ENCODE measurements at places on chromosomes 7 and 10.

- no peak for DNase-seq
These were observed 402.2 kb downstream of the ANKRD7 start for GRCh38 chr7:118626739-118627138.

- DNase-seq = no peak
These were observed 38.9 kb downstream of the TNS3 start for GRCh38 chr7:47543056-47543455.

GRCh38 chr7:90119178-90119971 lies 34.9 kb upstream of the STEAP1 start:
- no peak for DNase-seq

GRCh38 chr7:148395352-148395811 lies 195.2 kb upstream of the C7orf33 start:
- no peak for DNase-seq

- DNase-seq = no peak
These were observed 52.7 kb downstream of the DENND11 start for GRCh38 chr7:141649137-141649864.

- DNase-seq = no peak
These were observed 56.0 kb upstream of the SLC35G1 start for GRCh38 chr10:93837822-93838221.

- DNase-seq = no peak
These were observed 41.8 kb upstream of the HERPUD2 start for GRCh38 chr7:35736725-35737124.

DNA sequence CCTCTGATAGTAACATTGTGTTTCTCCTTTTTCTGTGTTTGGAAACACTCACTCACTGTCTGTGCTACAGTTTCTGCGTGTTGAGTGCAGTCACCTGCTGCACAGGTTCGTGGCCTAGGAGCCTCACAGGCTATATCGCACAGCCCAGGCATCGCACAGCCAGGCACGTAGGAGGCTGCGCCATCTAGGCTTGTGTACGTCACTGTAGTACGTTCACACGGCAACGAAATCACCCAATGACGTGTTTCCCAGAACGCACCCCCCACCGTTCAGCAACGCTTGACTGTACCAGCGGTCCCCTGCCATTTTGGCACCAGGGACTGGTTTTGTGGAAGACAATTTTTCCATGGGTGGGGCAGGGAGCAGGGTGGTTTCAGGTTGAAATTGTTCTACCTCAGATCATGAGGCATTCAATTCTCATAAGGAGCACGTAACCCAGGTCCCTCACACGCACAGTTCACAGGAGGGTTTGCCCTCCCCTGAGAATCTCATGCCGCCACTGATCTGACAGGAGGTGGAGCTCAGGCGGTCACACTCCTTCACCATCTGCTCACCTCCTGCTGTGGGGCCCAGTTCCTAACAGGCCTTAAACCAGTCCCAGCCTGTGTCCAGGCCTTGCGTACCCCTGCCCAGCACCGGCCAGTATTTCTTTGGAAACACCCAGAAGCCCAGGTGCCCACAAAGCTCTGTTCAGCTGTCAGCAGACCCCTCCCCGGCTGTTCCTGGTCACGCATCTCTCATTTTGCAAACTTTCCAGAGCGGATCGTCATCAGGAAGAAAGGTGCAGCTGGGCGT lies 23.2 kb upstream of the PRKAR1B start:
- DNase-seq = no peak

- DNase-seq = no peak
These were observed 36.8 kb upstream of the ANK3 start for GRCh38 chr10:60426425-60426824.

DNA sequence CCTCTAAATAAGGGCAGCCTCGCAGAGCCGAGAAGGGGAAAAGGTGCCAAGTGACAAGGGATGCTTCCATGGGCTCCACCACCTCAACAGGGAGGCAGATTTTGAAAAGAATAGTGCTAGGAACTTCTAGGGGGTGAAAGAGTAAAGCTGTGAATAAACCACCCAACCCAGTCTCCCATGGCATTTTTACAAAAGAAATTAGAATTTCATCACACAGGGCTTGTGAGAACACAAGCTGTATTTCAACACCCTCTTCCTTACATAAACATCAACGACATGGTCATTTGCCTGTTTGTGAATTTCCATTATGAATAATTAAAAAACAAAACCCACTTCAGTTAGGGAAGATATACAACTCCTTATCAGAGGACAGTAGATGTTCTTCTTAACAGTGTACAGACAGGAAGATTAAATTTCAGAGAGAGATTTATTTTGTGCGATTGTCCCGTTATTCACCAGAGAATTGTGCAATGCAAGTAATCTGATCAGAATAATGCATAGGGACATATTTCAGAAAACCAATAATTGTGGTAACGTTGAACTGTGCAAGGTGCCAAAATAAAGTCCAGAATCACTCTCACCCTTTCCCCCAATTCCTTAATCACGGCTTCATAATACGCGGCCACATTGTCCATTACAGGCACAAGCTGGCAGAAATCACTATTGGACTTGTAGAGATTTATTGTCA lies 207.8 kb upstream of the MGMT start:
- DNase-seq = no peak

GRCh38 chr10:16186564-16186963 lies 250.2 kb upstream of the PTER start:
- DNase-seq = no peak

- DNase-seq = no peak
These were observed 103.9 kb downstream of the TNS3 start for GRCh38 chr7:47478017-47478344.

DNA sequence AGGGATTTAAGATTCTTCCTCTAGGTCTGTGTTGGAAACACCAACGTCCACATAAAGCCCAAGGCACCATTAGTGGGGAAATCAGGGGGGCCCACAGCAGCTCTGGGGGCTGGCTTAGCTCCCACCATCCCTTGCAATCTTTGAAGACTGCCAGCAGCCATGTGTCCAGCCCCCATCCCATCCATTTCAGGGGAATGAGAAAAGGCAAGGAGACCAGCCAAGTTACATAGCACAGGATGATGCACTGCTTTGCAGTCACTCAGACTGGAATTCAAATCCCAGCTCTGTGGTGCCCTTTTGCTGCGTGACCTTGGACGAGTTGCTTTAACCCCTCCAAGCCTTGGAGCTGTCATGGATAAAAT lies 108.9 kb upstream of the ZMIZ1 start:
- no peak for DNase-seq

DNA sequence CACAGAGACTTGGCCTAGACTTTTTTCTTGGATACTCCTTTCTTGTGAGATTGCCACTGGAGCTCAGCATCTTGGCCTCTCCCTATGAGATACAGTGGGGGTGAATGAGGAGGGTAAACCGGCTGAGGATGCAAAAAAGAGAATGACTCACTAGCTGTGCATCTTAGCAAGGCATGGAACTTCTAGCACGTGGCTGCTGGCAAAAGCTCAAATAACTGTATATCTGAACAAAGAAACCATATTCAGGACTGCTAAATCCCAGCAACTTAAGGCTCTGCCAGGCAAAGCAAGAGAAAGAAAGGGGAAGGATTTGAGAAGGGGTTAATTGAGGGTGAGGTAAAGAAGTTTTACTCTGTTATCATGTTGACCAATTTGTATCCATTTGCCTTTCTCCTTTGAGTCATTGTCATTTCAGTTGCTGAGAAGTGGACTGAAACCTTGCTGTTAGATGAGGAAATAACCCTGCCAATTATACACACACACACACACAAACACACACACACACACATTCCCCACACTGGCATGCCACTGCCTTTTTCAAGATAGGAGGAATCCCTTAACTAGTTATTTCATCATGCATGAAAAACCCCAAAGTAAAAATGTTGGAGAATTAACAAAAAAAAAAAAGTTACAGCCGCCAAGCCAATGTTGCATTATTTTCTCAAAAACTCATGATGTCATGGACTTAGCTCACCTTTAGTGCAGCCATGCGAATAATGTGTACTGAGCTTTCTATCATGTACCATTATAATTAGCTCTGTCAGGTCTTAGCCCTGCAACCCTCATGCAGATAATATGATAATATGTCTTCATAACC lies 997.3 kb downstream of the LRMDA start:
- DNase-seq = no peak

Measured in stimulated activated CD8-positive, alpha-beta memory T cell treated with anti-CD3 and anti-CD28 coated beads, Interleukin-7, amount 100 ng/mL, for 24 hours (primary cell).